Anterior cingulate cortex (tissue), 58 donors: ENCODE measurements at places on chromosomes 16 and 17.

GRCh38 chr17:6475411-6475810 is 31.2 kb downstream of the PIMREG start:
- DNase-seq, result no peak

DNA sequence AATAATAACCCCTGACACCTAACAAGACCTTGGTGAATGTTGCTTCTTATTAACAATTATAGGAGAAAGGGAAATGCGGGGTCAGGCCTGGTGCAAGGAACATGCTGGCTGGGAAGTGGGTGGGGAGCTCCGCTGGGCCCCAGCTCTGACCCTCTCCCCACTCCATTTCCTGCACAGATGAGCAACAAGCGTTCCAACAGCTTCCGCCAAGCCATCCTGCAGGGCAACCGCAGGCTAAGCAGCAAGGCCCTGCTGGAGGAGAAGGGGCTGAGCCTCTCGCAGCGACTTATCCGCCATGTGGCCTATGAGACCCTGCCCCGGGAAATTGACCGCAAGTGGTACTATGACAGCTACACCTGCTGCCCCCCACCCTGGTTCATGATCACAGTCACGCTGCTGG is 23.0 kb downstream of the RHBDL3 start:
- DNase-seq, result no peak

GRCh38 chr17:67484261-67484660 is 107.2 kb downstream of the PITPNC1 start:
- DNase-seq, result no peak

DNA sequence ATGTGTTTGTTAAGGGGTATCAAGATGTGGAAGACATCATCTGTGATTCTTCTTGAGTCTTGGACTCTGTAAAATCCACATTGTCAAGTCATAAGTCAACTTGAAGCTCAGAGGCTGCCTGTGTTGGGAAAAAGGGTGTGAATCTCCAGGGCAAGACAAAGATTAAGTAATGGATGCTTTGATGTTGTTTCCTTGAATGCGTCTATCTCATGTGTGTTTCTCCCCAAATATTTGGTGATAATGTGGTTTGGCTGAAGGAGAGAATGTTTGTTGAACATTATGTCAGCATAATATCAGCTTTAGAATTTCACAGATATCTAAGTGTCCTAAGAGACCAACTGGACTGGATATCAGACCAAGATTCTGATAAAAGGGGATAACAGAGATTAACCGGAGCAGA is 24.1 kb upstream of the KCNJ16 start:
- no peak for DNase-seq

GRCh38 chr17:83155128-83156121 is 76.0 kb downstream of the METRNL start:
- no peak for DNase-seq

DNA sequence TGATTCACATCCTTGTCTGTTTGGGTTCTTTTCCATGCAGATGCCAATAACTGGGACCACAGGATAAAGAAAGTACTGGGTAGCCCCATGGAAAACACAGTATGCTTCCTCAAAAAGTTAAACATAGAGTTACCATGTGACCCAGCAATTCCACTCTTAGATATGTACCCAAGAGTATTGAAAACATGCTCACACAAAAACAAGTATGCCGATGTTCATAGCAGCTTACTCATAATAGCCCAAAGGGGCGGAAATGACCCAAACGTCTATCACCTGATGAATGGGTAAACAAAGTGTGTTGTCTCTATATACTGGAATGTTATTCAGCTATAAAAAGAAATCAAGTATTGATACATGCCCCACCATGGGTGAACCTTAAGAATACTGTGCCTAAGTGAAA is 55.4 kb downstream of the CYB5B start:
- DNase-seq, result no peak

DNA sequence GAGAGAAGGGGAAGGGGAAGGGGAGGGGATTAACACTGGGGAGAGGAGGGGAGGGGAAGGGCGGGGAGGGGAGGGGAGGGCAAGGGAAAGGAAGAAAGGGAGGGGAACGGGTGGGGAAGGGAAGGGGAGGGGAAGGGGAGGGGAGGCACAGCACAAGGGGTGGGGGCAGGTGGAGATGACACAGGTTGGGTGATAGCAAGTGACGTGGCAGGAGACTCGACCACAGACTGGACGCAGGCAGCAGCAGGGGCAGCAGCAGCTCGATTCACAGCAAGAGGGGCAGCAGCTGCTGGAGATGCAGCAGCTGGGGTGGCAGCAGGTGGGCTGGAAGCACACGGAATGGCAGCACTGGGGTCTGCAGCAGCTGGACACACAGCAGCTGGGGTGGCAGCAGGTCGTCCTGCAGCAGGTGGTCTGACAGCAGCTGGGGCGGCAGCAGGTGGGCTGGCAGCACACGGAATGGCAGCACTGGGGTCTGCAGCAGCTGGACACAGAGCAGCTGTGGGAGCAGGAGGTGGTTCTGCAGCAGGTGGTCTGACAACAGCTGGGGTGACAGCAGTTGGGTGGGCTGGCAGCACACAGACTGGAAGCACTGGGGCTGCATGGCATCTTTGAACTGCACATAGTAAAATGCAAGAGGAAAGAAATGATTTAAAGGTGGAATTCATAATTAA is at the start of gene KRTAP4-16:
Gene KRTAP4-16 (minus strand): TSS at position 624 of the 674 bp plus-strand sequence. CDS start 0 bp downstream, at position 624.
- no peak for DNase-seq

DNA sequence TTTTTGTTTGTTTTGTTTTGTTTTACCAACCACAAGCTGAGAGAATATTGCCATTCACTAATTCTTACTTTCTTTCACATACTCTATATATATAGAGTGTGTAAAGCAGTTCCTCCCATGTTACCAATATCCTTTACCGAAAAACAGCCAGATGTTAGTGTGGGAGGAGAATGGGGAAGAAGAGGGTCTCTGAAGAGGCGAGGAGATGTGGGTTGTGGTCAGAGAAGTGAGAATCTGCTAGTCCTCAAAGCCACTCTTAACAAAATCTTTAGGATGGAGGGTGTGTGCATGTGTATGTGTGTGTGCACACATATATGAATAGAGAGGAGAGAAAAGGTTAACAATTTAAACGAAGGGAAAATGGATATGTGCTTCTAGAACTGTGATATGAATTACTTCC is 80.6 kb downstream of the TUBD1 start:
- DNase-seq, result no peak
